HCT116 (cell line): ENCODE measurements at places on chromosomes 6 and 20. TPM values are rescaled to one million over a fixed set of nuclear protein-coding genes. Genes with fewer than 3 reads are reported as not detected.

The ANKRD60 gene
- not detected for total RNA-seq

The ADGRF4 gene
- not detected for total RNA-seq

The EIF6 gene
- 209 TPM for total RNA-seq

The CST7 gene
- total RNA-seq = not detected

The ASIP gene
- total RNA-seq = not detected

The FAM209B gene
- not detected for total RNA-seq

The C6orf58 gene
- 0.20 TPM for total RNA-seq

The GRIK2 gene
- total RNA-seq = 0.64 TPM

The TTK gene
- 46.3 TPM for total RNA-seq

The CD93 gene
- total RNA-seq = 0.07 TPM

The TMC2 gene
- total RNA-seq = not detected

The CCR6 gene
- not detected for total RNA-seq

The RFX6 gene
- not detected for total RNA-seq

The TRMT11 gene
- 41.8 TPM for total RNA-seq

The LRRN4 gene
- total RNA-seq = 0.10 TPM

The AIF1 gene
- total RNA-seq = not detected

The FHL5 gene
- not detected for total RNA-seq

The PLG gene
- total RNA-seq = 0.69 TPM

The CST5 gene
- total RNA-seq = not detected

The NSFL1C gene
- 93.4 TPM for total RNA-seq

The SEL1L2 gene
- not detected for total RNA-seq

The MYBL2 gene
- 92.1 TPM for total RNA-seq

The RBPJL gene
- not detected for total RNA-seq

The SLC44A4 gene
- 0.74 TPM for total RNA-seq

The OLIG3 gene
- total RNA-seq = not detected

The NOX3 gene
- total RNA-seq = not detected

The LGSN gene
- 0.30 TPM for total RNA-seq

The SNX9 gene
- 42.5 TPM for total RNA-seq

The IMPG1 gene
- total RNA-seq = not detected

The TRIM15 gene
- 6.5 TPM for total RNA-seq

The SMPD2 gene
- 14.7 TPM for total RNA-seq

The MCHR2 gene
- not detected for total RNA-seq

The ZFP57 gene
- not detected for total RNA-seq

The SLC32A1 gene
- total RNA-seq = not detected

The OR2B6 gene
- 0.25 TPM for total RNA-seq

The FAXC gene
- 4.7 TPM for total RNA-seq

The ZKSCAN3 gene
- 11.2 TPM for total RNA-seq

The HLA-DPB1 gene
- 1.5 TPM for total RNA-seq

The TNFRSF6B gene
- total RNA-seq = 147 TPM

The FNDC11 gene
- 5.5 TPM for total RNA-seq

The NR2E1 gene
- not detected for total RNA-seq

The POM121L2 gene
- not detected for total RNA-seq

The OR12D3 gene
- total RNA-seq = not detected

The HLA-DRB5 gene
- not detected for total RNA-seq

The CST1 gene
- total RNA-seq = not detected
